ENCODE measurements at places on chromosomes 6 and 20.

DNA sequence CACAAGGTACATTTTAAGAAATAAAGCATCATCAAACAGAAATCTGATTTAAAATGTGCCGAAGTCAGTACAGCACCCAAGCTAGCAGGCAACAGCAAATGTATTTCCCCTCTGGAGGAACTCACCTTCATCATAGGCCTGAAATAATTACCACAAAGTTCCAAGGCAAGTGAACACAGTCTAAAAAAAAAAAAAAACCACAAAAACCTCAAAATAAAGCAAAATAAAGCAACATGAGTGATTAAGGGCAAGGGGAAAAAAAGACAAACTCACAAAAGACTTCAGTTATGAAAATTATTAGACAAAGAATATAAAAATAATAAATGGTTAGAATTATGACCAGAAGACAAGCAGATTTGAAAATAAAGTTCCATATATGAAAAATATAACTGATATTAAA is 10.4 kb downstream of the GPR63 start:
- DNase-seq, result no peak

DNA sequence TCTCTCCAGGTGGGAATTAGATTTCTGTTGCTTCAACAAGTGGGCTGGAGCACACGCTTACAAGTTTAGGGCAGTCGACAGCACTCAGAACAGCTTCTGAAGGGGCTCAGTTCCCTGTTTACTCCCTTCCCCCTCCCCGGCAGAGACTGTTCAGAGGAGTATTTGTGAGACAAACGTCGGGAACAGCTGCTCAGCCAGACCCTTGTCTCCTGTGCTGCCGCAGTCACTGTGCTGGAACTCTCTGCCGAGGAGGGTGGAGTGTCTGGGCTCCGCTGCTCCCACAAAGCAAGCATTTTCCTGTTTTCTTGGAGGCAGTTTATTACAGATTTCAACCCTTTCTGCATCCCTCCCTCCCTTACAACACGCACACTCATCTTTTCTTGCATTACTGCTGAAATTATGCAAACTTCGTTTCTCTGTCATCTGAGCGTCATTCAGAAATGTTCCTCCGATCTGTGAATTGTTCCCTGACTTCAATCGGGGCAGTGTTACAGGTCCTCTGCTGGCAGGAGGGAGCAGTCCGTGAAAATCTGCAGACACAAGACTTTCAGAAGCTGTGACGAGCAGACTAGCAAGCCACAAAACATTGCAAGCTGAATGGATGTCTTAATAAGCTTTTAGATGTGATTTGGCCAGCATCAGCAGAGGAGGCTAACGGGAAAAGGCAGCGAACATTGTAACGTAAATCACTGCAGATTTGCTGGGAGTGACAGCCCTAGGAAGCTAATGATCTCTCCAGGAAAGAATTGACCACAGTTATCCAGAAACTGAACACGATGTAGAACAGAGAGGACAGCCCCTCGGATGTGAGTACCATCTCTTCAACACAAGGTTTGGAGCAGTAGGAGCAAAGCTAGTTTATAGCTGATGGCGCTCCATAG is 76.2 kb downstream of the LYRM2 start:
- no peak for DNase-seq

DNA sequence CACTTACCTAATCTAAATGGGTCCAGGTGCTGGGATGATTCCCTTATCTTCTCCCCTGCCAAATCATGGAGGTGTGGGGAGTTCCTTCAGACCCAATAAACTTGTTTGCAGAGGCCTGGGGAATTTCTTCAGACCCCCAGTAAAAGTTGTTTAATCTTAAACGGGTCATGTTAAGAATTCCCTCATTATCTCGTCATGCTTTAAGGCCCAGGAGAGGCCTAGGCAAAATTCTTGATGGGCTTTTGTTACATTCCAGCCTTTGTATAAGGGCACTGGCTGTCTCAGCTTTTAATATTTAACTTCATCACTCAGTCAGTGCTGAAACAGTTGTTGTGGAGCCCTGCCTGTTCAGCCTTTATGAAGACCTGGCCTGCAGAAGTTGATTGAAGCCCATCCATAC is 11.0 kb upstream of the SLC35B3 start:
- DNase-seq, result no peak

DNA sequence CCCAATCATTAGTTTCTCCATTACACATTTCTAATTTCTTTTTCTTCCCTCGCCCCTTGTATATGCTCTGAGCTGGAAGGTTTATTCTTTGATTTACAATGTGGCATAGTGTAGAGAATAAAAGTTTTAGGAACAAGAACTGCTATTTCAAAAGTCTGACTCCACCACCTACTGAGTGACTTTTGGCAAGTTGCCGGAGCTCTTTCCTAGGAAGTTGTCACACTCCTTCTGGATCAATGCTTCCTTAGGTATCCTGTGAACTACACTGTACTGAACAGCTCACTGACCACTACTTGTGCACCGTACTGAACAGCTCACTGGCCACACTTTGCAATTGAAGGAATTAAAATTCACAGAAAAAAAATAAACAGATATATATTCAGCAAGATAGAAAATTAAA is 458.2 kb downstream of the FRK start:
- no peak for DNase-seq

DNA sequence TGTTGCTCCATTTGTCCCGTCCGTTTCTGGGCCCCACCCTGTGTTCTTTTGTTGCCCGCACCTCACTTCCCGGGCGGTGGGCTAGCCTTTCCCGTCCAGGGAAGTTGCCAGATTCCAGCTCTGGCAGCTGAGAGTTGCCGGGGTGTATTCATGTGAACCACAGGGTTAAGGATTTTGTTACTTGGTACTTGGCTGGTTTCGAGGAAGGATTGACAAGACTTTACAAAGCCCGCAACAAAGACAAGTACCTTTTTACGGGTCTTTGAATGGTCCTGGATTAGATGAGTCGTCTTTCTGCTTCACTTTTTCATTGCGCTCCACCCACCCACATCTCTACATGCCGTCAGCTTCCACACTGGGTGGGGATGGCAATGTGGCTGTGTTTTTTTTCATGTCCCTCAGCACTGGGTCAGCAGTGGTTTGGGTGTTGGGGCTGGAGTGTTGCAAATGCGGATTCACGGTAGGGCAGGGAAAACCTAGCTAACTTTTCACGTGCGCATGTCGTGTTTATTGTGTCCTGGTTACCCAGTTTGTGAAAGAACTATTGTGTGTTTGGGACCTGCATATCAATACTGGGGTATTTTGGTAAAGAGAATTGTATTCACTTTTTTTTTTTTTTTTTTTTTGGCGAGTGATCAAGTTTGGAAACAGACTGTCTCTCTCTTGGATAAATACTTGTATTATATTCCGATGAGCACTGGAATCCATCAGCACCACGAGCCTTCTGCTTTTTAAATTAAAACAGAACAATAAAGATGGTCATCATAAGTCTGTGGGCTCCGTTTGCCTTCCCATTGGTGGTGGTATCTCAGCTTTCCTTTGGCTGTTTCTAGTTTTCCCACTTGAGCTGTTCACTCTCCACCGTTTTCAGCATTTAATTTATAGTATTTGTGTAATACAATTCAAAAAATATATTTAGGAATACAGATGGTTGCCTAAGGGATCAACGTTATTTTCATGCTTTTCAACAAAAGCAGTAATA is 1.2 kb downstream of the DUSP22 start:
- peak; percentile 20 for DNase-seq

DNA sequence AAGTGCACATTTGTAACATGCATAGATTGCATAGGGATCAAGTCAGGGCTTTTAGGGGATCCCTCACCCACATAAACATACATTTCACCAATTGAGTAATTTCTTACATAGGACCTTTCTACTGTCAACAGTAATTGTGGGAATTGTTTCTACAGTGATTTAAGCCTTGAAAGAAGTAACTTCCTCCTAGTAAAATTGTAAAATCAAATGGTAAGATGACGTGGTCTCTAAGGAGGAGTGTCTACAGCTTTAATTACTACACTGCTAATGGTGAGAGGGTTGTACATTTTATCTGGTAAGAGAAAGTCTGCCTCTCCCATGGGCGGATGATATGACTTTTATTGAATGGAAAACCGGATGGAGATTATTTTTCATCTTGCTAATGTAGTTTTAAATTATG is 98.0 kb downstream of the RPP40 start:
- DNase-seq, result no peak

All from stimulated activated CD4-positive, alpha-beta T cell treated with anti-CD3 and anti-CD28 coated beads, Interleukin-15, amount 100 ng/mL, for 48 hours (primary cell).